ENCODE measurements at places on chromosomes 2 and 18.

GRCh38 chr2:112483042-112483473 lies 1.1 kb downstream of the TTL start:
- peak; percentile 31 for DNase-seq

DNA sequence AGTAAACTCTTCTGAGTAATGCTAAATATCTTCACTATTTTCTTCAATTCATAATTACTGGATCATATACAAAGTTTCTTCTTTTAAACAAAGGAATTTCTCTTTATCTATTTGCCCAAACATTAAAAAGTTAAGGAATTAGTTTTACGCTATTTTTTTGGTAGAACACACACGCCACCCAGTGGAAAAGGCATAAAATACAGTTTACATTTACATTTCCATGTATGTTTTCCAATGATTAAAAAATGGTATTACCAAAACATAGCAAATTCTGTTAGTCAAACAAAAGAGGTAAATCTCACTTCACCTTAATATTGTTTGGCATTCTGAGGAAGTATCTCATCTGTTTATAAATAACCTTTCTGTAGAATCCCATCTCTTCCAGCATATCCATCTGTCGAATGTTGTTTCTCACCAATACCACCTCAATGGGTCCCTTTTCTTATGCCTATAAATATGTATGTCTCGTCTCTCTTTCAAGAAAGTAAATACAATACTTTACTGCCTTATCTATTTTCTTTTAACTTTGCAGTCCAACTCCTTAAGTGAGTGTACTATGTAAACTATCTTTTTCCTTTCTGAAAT lies 7.2 kb downstream of the BOLL start:
- DNase-seq, result no peak

DNA sequence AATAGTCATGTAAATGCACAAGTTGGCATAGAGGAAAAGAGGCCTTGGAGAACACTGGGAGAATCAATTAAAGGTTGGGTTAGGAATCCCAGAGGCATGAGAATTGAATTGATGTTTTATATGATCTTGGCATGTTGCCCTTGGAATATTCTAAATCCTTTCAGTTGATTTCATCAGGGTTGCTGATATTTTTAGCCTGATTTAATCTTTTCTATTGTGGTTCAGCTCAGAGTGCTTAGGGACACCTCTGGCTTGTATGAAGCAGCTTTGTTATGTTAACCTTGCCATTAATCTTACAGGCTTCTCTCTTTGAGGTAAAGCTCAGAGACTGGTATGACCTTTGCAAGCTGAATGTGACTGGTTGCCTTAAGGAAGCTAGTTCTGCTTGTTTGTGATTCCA lies 64.4 kb upstream of the LYPD6B start:
- DNase-seq, result no peak

- DNase-seq, result no peak
These were observed 79.4 kb downstream of the SPRED2 start for GRCh38 chr2:65353046-65353445.

- no peak for DNase-seq
These were observed 55.0 kb upstream of the CTDP1 start for GRCh38 chr18:79624356-79625170.

GRCh38 chr2:53641290-53641689 lies 126.3 kb upstream of the CHAC2 start:
- no peak for DNase-seq

DNA sequence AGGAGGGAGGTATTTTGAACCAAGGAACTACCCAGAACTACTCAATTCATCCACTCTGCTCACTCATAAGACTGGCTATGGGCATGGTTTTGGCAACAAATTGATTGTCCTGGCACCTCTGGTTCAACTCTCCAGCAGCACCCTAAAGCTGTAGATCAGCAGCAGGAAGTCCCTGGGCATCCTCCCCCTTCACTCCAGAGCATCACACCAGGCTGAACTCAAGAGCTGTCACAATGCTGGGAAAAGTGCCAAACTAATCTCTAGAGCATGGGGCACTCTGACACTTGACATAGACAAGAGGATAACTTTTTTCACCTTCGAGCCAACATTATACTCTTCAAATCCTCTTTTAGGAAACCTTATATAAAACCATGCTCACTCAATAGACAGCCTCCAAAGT lies 154.1 kb upstream of the RBBP8 start:
- DNase-seq, result no peak

DNA sequence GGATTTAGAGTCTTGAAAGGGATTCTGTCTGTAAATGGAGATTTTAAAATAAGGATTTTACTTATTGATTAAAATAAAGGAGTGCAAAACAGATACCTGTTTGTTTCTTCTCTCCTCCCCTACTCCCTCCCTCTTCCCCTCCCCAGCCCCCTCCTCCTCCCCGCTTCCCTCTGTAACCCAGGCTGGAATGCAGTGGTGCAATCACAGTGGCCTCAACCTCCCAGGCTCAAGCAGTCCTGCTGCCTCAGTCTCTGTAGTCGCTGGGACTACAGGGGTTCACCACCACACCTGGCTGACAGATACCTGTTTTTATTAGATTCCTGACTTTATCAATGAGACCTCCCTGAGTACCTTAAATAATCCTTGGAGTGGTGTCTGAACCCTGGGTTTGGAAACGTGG lies 57.1 kb downstream of the OXER1 start:
- DNase-seq, result no peak

DNA sequence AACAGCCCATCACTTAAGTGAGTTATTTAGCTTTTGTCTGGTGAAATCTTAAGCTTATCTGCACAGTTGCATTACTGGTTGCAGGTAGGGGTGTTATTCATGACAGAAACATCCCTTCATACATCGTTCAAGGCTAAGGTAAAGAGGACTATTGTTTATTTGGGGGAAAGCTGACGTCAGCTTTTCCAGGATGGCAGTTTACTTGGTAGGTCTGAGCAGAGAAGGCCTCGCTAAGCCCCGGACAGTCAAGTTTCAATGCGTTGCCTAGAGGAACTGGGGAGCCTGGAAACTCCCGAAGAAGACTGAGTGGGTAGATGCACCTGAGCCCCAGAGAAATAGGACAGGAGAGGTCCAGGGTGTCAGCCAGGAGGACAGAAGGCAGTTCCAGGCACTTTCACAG lies 2.2 kb downstream of the RNU4ATAC start:
- DNase-seq, result no peak

GRCh38 chr2:42095923-42096408 lies 48.1 kb downstream of the PKDCC start:
- peak; percentile 50 for DNase-seq

DNA sequence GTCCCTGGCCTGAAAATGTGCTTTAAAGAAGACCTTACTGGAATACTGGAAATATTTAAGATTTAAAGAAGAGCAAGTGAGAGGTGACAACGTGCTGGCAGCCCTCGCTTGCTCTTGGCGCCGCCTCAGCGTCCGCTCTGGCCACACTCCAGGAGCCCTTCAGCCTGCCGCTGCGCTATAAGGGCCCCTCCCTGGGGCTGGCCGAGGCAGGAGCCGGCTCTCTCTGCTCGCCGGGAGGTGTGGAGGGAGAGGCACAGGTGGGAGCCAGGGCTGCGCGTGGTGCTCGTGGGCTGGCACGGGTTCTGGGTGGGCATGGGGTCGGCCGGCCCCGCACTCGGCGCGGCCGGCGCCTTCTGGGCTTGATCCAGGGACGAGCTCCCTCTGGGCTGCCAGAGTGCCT lies 2.9 kb upstream of the COQ10B start:
- DNase-seq, result no peak

DNA sequence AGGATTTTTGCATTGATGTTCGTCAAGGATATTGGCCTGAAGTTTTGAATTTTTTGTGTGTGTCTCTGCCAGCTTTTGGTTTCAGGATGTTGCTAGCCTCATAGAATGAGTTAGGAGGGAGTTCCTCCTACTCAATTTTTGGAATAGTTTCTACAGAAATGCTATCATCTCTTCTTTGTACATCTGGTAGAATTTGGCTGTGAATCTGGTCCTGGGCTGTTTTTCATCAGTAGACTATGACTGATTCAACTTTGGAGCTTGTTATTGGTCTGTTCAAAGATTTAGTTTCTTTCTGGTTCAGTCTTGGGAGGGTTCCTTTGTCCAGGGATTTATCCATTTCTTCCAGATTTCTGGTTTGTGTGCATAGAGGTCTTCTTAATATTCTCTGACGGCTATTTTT lies 166.7 kb downstream of the ST6GAL2 start:
- DNase-seq, result no peak

- DNase-seq, result no peak
These were observed 4.0 kb downstream of the SNED1 start for GRCh38 chr2:241002275-241003046.
